ENCODE measurements at places on chromosomes 4 and X.
A peak's percentile ranks its signal among the peaks of the same experiment; 100 is the strongest.

DNA sequence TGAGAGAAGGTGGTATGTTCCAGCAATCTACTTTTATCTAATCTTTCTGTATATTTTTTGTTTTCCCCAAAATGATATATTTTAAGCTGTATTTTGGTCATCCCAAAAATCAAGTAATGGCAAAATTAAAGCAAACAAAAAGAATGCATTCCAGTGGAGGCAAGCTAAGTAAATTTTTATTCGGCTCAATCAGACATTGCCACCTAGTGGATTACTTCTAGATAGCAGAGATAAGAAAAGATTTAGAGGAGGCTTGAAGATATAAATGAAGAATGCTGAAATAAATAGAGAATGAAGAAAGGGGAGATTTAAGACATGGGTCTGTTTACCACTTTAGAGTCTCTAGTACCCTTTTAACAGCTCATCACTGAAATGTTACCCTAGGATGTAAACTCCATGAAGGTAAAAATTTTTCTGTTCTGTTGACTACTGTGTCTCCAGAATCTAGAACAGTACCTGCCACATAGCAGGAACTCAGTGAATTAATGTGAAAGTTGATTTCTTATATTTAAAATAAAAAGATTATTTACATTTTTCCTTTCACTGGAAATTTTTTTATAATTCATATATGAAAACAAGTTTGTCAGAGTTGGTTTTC, 110.9 kb upstream of the ANK2 start:
- DNase-seq, result peak; percentile 30

DNA sequence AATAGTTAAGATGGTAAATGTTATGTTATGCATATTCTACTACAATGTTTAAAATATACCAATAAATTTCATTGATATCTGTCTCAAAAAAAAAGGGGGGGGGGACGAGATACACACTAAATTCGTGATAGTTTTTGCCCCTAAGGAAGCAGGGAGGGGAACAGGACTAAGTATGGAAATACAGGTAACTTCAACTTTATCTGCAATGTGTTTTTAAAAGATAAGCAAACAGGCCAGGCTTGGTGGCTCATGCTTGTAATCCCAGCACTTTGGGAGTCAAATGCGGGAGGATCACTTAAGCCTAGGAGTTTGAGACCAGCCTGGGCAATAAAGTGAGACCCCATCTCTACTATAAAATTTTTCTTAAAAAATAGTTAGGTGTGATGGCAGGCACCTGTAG, 13.4 kb upstream of the CLOCK start:
- no peak for DNase-seq

GRCh38 chr4:138090150-138090917, 151.8 kb downstream of the SLC7A11 start:
- DNase-seq, result peak; percentile 66

- no peak for DNase-seq
Measured at GRCh38 chr4:1061760-1062159, 50.3 kb downstream of the FGFRL1 start.

DNA sequence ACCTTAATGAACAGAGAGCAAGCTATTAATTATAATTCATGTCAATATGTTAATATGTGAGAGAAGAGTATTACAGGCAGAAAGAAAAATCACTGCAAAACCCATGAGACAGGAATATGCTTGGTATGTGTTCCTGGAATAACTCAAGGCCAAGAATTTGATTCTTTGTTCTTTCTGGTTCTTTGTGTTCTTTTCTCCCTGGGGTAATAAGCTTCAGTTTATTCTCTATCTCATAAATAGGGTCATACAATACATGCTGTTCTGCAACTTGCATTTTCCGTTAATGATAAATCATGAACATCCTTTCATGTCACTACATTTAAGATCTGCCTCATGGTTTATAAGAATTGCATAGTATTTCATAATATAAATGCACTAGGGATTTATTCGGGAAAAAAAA, 16.8 kb upstream of the THOC2 start:
- DNase-seq, result no peak

DNA sequence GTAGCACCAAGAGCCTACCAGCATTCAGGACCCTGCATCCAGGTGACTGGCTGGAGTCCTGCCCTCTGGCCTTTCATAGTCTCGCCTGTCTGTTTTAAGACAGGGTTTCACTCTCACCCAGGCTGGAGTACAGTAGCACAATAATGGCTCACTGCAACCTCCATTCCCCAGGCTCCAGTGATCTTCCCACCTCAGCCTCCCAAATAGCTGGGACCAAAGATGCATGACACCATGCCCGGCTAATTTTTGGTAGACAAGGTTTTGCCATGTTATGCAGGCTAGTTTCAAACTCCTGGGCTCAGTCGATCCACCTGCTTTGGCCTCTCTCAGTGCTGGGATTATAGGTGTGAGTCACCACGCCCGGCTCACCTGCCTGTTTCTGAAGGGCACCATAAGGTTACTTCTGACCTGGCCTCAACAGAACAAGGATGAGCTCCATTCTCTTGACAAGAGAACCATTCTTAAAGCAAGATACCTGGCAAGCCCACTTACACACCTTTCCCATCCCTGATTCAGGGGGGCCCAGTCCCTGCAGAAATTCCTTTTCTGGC, 6.7 kb downstream of the RPS4X start:
- DNase-seq, result no peak

- DNase-seq, result no peak
Measured at GRCh38 chr4:48974979-48975640, 11.0 kb upstream of the CWH43 start.

GRCh38 chr4:152100379-152101201, 339.8 kb upstream of the GATB start:
- DNase-seq, result no peak

- no peak for DNase-seq
Measured at GRCh38 chrX:13759152-13759718, 24.7 kb downstream of the OFD1 start.

GRCh38 chr4:11397146-11397545, 31.5 kb downstream of the HS3ST1 start:
- DNase-seq, result no peak

DNA sequence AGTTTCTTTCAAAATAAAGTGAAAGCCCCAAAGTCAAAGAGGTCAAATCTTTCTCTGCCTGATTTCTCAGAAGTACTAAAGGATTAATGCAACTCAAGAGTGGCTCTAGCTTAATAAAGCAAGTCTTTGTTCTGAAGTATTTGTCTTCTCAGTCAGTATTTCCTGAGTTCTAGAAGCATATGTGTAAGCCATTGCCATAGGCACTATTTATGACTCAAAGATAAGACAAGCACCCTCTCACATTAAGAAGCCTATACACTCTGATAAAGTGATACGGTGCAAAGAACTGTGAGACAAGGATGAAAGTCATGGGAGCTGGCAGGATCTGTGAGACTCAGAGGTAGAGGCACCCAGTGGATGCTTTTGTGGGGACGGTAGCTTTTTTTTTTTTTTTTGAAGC, 60.9 kb downstream of the AASDH start:
- DNase-seq, result no peak

DNA sequence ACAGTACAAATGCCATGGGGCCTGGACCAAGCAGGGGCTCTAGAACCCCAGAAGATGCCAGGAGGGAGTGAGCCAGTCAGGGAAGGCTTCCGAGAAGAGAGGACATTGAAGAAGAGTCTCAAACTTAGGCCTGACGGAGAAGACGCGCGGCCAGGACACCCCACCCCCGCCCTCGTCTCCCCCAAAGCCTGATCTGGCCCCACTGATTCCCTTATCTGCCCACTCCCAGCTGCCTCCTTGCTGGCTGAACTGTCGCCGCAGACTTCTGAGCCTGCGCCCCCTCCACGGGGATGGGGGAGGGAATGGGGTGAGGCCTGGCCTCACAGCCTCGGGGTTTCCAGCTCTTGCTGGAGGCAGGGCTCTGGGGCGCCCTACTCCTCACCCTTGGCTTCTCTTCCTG, 3.6 kb upstream of the GATA1 start:
- no peak for DNase-seq

GRCh38 chr4:53855581-53856250, 208.7 kb downstream of the CHIC2 start:
- peak; percentile 60 for DNase-seq

DNA sequence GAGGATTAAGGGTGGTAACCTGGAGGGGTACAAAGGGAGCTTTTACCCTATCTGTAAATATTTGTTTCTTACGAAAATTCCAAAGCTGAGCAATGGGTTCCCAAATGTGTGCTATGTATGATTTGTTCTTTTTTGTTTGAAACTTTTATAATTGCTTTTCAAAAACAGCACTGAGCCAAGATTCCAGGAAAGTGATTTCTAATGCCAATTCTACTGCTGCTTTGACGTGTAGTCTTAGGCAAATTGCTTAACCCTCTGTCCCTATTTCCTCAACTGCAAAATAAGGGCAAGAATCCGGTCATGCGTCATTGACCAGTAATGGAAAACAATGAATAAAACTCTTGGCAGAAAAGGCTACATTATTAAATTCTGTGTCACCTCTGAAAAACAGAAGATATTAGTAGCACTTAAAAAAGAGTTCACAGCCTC, 454.7 kb downstream of the IL15 start:
- DNase-seq, result peak; percentile 90

GRCh38 chr4:56410247-56411062, 23.2 kb upstream of the AASDH start:
- peak; percentile 90 for DNase-seq

DNA sequence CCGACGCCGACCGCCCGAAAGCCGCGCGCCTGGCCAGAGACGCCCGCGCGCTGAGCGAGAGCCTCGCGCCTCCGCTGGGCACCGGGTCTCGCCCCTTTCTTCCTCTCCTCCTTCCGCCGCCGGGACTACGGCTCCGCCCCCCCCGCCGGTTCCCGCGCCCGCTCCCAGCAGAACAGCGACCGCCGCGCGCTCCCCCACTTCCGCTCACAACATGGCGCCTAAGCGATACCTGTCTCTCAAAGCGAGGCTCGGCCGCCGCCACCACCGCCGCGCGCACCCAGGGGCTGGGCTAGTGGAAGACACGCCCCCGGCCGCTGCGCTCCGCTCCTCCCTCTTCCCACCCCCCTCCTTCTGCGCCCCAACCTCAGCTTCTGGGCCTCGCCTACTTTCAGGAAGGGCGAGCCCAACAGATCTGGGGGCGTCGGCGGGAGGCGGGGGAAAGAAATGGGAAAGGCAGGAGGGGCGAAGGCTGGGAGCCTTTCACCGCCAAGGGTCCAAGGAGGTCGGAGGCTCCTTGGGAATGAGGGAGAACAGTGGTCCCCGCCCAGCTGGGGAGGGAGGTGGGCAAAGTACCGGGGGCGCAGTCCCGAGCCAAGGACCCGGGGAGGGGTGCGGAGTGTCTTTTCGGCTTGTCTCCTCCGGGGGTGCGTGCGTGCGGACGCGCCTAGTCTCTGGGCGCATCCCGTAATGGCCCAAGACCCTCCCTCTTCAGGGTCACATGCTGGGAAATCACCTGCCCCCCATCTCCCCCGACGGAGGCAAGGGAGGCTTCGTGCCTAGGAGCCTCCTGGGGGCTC, at the start of gene RPS6KA3:
TSS of gene RPS6KA3 (minus strand) at position 100 of the 797 bp plus-strand sequence. CDS start 277 bp downstream, outside the sequence.
- peak; percentile 86 for DNase-seq

DNA sequence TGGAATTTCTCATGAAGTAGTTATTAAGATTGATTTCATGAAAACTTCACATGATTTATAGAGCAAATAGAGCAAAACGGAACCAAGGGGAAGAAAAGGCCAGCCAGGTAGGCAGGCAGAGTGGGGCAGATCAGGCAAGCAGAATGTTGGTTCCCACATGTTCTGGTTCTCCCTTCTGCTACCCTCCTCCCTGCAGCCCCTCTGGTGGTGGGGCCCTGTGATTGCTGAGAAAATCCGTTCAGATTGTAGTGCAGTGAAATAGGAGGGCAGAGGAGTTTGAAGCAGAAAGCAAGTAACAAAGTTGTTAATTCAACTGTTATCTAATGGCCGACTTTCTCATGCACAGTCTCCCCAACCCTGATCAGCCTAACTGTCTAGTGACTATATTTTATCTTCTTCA, 185.3 kb downstream of the MID1IP1 start:
- DNase-seq, result no peak

GRCh38 chr4:40875507-40876150, 125.9 kb downstream of the NSUN7 start:
- no peak for DNase-seq

DNA sequence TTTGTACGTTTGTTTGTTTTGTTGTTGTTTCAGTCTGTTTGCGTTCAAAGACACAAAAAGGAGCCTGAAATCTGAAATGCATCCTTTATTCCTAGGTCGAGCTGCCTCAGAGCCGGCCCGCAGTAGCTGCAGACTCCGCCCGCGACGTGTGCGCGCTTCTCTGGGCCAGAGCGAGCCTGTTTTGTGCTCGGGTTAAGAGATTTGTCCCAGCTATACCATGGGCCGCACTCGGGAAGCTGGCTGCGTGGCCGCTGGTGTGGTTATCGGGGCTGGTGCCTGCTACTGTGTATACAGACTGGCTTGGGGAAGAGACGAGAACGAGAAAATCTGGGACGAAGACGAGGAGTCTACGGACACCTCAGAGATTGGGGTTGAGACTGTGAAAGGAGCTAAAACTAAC, 2.4 kb downstream of the ARMCX1 start:
- no peak for DNase-seq

DNA sequence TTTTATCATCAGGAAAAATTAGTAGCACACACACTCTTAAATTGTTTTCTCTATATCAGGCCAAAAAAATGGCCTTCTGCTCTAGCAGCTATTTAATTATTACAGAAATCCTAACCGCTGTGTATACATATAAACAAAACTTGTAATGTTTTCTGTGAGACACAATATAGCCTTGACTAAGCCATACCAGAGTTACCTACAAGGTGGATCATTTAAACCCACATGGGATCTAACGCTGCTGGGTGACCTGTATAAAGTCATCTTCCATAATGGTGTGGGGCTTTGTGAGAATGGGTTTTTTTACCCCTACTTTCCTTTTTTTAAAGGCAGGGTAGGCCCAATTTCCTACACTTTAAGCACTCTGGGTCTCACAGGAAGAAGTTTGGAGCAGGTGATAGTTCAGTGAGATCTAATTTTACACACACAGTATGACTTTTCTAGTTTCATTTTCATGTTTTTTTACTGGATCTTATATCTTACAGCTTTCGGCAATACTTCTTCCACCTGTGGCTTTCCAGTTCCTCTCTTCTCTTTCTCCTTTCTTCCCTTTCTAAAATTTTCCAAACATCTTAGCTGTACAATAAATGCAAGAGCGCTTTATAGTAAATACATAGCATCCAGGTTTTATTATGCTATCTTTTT, 66.9 kb upstream of the MMAA start:
- no peak for DNase-seq

DNA sequence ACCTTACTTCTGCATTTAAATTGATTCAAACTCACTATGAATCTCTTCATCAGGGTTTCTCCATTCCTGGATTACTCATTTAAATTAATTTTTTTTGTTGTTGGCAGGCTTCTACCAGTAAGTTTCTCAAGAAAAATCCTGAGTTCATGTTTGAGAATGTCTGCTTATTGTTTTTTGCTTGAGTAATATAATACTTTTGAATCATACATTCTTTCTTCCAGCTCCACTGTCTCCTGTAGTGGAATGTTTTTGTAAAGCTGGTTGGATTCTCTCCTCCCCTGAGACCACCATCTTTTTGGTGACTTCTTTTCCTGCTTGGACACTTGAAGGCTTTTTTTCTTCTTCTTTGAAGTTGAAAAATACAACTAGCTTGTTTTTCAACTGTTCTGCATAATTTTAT, 4.3 kb upstream of the MID1IP1 start:
- DNase-seq, result peak; percentile 55

DNA sequence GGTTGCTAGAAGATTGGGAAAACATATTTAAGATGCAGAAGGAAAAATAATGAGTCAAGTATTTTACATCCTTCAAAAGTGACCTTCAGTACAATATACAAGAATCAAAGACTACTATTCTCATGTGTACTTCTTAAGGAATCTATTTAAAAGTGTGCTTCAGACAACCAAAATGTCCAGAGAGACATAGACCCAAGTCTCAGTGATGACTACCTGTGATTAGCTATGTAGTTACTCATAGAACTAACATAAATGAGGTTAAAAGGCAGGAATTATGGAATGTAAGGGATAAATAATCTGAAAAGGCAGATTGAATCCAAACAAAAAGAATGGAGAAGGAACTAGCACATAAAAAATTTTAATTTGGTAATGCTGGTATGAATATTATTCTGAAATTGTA, 634.7 kb upstream of the FAM241A start:
- DNase-seq, result peak; percentile 20
